ENCODE measurements at places on chromosomes 16 and 17. TPM values are rescaled to one million over a fixed set of nuclear protein-coding genes. Genes with fewer than 3 reads are reported as not detected.

The ABCC6 gene
- total RNA-seq, result not detected

The DNASE1L2 gene
- total RNA-seq, result 2.4 TPM

The NPIPB2 gene
- 21.8 TPM for total RNA-seq

The JPT1 gene
- 191 TPM for total RNA-seq

The SCNN1B gene
- total RNA-seq, result not detected

The HAGHL gene
- 14.0 TPM for total RNA-seq

The SLC52A1 gene
- total RNA-seq, result 0.26 TPM

The ABCC11 gene
- total RNA-seq, result 0.24 TPM

The P3H4 gene
- total RNA-seq, result 0.64 TPM

The CYGB gene
- total RNA-seq, result not detected

The LITAF gene
- total RNA-seq, result 66.0 TPM

The SLC13A2 gene
- not detected for total RNA-seq

The MT4 gene
- total RNA-seq, result not detected

The NLRC3 gene
- 36.8 TPM for total RNA-seq

The CHCT1 gene
- not detected for total RNA-seq

The CASKIN2 gene
- total RNA-seq, result 5.4 TPM

The FBXO31 gene
- total RNA-seq, result 29.1 TPM

The KIF2B gene
- not detected for total RNA-seq

The ATP2A1 gene
- 2.2 TPM for total RNA-seq

The KCNH6 gene
- 0.05 TPM for total RNA-seq

The KRTAP4-9 gene
- not detected for total RNA-seq

The DYNLRB2 gene
- total RNA-seq, result not detected

The OMG gene
- 0.42 TPM for total RNA-seq

The CDRT15 gene
- total RNA-seq, result not detected

The SLFN11 gene
- 77.5 TPM for total RNA-seq

The DLX4 gene
- 0.61 TPM for total RNA-seq

The KRT25 gene
- not detected for total RNA-seq
